Placental pericyte (primary cell): ENCODE measurements at places on chromosomes 1 and 21. TPM values are rescaled to one million over a fixed set of nuclear protein-coding genes. Genes with fewer than 3 reads are reported as not detected.

The TNFRSF18 gene
- total RNA-seq, result not detected in 2 replicates

The FAM72C gene
- total RNA-seq, result 0.22 and 4.2 TPM in 2 replicates

The NUF2 gene
- 0.22 and 27.2 TPM in 2 replicates for total RNA-seq

The LRRC3 gene
- total RNA-seq, result 0.29 and 0.66 TPM in 2 replicates

The PDZK1IP1 gene
- not detected in 2 replicates for total RNA-seq

The TDRD10 gene
- not detected in 2 replicates for total RNA-seq

The NTNG1 gene
- 0.22 and 8.6 TPM in 2 replicates for total RNA-seq
